ENCODE measurements at places on chromosomes 11 and 22.

GRCh38 chr11:33906484-33907186 lies 14.8 kb upstream of the LMO2 start:
- no peak for DNase-seq

- DNase-seq = no peak
Measured at GRCh38 chr11:57302489-57302888, 22.3 kb downstream of the TNKS1BP1 start.

DNA sequence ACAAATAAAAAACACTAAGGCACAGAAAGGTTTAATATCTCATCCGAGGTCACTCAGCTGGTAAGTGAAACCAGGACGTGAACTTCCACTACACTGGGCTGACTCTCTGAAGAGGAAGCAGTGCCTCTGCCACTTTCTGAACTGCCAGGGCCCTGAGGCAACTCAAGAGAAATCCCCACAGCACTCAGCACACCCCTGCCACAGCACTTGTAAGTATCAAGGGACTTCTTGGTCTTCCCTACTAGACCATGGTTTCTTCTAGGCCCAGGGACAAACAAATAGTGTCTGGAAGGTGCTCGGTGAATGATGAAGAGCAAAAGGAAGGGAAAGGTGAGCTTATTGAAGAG lies 49.7 kb downstream of the RPL27A start:
- DNase-seq = no peak

GRCh38 chr11:18071098-18071705 lies 25.1 kb upstream of the TPH1 start:
- no peak for DNase-seq

- DNase-seq = peak; percentile 60
Measured at GRCh38 chr11:613369-613968, 2.3 kb downstream of the IRF7 start.

- no peak for DNase-seq
Measured at GRCh38 chr11:66264914-66265313, 3.5 kb upstream of the RAB1B start.

GRCh38 chr11:62627713-62628112 lies 5.9 kb upstream of the B3GAT3 start:
- DNase-seq = no peak

- no peak for DNase-seq
Measured at GRCh38 chr11:72157131-72157530, 21.6 kb downstream of the FOLR3 start.

- DNase-seq = no peak
Measured at GRCh38 chr11:41081756-41082285, 377.6 kb downstream of the LRRC4C start.

GRCh38 chr22:44837481-44837880 lies 85.1 kb downstream of the ARHGAP8 start:
- DNase-seq = no peak
